ENCODE measurements at places on chromosomes 16 and 17. TPM values are rescaled to one million over a fixed set of nuclear protein-coding genes. Genes with fewer than 3 reads are reported as not detected.
A peak's percentile ranks its signal among the peaks of the same experiment; 100 is the strongest.

DNA sequence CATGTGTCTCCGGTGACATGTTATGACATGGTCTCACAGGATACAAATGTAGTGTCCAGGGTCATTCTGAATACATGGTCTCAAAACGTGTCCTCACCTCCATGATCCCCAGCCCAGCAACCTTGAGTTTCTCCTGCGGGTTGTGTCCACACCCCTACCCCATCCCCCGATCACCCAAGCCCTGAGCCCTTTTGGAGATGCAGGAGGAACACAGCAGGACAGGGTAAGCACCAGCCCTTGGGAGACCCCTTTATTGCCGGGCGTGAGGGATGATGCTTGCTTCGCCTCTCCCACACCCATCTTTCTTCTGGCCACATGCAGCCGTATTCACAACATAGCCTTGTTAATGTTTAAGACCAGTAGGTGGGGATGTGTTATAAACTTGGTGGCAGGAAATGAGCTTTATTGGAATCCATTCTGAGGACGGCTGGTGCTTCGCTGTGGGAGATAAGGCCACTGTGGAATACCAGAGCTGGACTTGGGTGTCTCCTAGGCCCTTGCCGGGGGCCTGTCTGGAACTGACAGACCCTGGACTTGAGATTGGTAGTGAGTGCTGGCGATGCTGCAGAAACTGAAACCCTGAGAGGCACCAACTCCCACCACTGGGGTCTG is 5.5 kb downstream of the TMEM132E start:
- no peak overlapping the region for H3K4me3 ChIP-seq
- H3K36me3 ChIP-seq = no peaks in the 10 kb centered on the region
- H3K4me1 ChIP-seq = no peaks in the 10 kb centered on the region
- H3K27me3 ChIP-seq = peaks cover 19% of the 10 kb centered on the region
- H3K27ac ChIP-seq = no peak overlapping the region

- DNase-seq = no peak
- H3K36me3 ChIP-seq = no peaks in the 10 kb centered on the region
- H3K4me3 ChIP-seq = no peak overlapping the region
- H3K4me1 ChIP-seq = no peaks in the 10 kb centered on the region
- no peaks in the 10 kb centered on the region for H3K27me3 ChIP-seq
Measured at GRCh38 chr16:9679213-9679767, 502.9 kb downstream of the GRIN2A start.

DNA sequence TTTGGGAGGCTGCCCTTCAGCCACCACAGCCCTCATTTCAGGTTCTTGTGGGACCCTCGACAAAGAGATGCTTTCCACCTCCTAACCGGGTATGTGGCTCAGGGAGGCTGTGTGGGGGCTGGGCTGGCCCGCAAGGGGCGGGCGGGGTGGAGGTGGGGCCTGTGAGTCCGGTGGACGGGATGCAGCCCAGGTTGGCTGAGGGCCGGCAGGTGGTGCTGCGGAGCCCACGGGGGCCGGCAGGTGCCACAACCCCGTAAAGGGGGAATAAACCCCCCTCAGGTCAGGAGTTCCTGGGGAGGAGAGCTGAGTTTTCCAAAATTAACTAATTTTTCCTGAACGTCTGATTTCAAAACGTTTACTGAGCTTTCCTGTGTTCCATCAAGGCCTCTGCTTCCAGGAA is 4.9 kb upstream of the CIAO3 start:
- DNase-seq = no peak
- H3K4me1 ChIP-seq = peaks cover 5% of the 10 kb centered on the region
- no peak overlapping the region for H3K27ac ChIP-seq
- no peak overlapping the region for H3K4me3 ChIP-seq
- H3K36me3 ChIP-seq = no peaks in the 10 kb centered on the region
- H3K27me3 ChIP-seq = no peaks in the 10 kb centered on the region

- peak; percentile 68 for DNase-seq
- no peaks in the 10 kb centered on the region for H3K36me3 ChIP-seq
- H3K27ac ChIP-seq = peak within 1 kb of the TSS; percentile 79
- no peaks in the 10 kb centered on the region for H3K4me1 ChIP-seq
Measured at GRCh38 chr16:56632156-56632847, at the start of gene MT1M. Gene MT1M (plus strand): TSS chr16:56632659. CDS start chr16:56632732, 73 bp downstream.

DNA sequence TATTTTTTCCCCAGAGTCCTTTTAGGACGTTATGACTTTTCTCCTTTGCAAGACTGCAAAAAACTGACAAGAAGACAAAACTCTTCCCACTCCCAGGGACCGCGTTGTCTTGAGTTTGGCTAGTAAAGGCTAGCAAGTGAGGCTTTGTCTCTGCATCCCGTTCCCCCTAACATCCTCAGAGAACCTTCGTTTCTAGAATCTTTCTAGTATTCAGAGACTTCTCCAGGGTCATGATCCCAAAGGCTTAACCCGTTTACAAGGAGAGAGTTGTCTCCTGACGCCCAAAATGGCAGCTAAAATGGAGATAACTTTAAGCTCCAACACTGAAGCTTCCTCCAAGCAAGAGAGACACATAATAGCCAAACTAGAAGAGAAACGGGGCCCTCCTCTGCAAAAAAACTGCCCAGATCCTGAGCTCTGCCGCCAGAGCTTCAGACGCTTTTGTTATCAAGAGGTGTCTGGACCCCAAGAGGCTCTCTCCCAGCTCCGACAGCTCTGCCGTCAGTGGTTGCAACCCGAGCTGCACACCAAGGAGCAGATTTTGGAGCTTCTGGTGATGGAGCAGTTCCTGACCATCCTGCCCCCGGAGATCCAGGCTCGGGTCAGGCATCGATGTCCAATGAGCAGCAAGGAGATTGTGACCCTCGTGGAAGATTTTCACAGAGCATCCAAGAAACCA is 843 bp downstream of the ZNF174 start:
- peak overlapping the region; percentile 90 for H3K27ac ChIP-seq
- no peak for DNase-seq
- no peaks in the 10 kb centered on the region for H3K27me3 ChIP-seq
- no peaks in the 10 kb centered on the region for H3K4me1 ChIP-seq

DNA sequence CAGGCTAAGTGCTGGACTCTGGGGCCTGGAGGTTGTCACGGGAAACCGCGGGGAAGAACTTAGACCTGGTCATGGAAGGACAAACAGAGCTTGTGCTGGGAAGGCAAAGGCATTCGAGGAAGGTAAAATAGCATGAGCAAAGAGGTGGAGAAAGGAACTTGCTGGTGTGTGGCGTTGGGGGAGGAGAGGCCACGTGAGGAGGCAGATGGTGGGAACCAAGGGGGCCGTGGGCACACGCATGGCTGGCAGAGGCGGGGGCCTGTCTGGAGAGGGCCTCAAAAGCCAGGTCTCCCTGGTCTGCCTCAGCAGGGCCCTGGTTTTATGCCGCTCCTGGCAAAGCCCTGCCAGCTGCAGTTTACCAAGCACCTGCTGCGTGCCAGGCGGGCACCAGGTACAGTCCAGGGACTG is 15.3 kb downstream of the CORO7 start:
- H3K4me3 ChIP-seq = no peak overlapping the region
- peaks cover 9% of the 10 kb centered on the region for H3K4me1 ChIP-seq
- H3K27ac ChIP-seq = no peak overlapping the region
- DNase-seq = no peak
- H3K27me3 ChIP-seq = no peaks in the 10 kb centered on the region
- peaks cover 5% of the 10 kb centered on the region for H3K36me3 ChIP-seq

GRCh38 chr17:72563952-72564351 is 443.1 kb downstream of the SOX9 start:
- no peaks in the 10 kb centered on the region for H3K36me3 ChIP-seq
- H3K4me1 ChIP-seq = no peaks in the 10 kb centered on the region
- no peak overlapping the region for H3K4me3 ChIP-seq
- H3K27ac ChIP-seq = no peak overlapping the region

- DNase-seq = no peak
- no peak overlapping the region for H3K4me3 ChIP-seq
- no peaks in the 10 kb centered on the region for H3K4me1 ChIP-seq
- H3K27ac ChIP-seq = no peak overlapping the region
- no peaks in the 10 kb centered on the region for H3K27me3 ChIP-seq
Measured at GRCh38 chr17:12896180-12896785, 107.0 kb downstream of the ARHGAP44 start.

SRL gene
- 466 TPM for total RNA-seq

ZSCAN10 gene
- not detected for total RNA-seq

ZNF624 gene
- total RNA-seq = 0.55 TPM

SMIM36 gene
- not detected for total RNA-seq

CTRL gene
- total RNA-seq = not detected

CDH5 gene
- 58.0 TPM for total RNA-seq

TP53TG3B gene
- total RNA-seq = not detected
